ENCODE measurements at places on chromosomes 13 and 19.
A peak's percentile ranks its signal among the peaks of the same experiment; 100 is the strongest.

- no peak for DNase-seq
These were observed at the start of gene FUT6 for GRCh38 chr19:5839065-5840017. TSS of gene FUT6 (minus strand) at chr19:5839702. CDS start at chr19:5832567, 7,135 bp downstream.

- DNase-seq: no peak
These were observed 29.2 kb downstream of the ZNF45 start for GRCh38 chr19:43905897-43906296.

GRCh38 chr13:34657716-34658115 is 284.4 kb upstream of the NBEA start:
- no peak for DNase-seq

DNA sequence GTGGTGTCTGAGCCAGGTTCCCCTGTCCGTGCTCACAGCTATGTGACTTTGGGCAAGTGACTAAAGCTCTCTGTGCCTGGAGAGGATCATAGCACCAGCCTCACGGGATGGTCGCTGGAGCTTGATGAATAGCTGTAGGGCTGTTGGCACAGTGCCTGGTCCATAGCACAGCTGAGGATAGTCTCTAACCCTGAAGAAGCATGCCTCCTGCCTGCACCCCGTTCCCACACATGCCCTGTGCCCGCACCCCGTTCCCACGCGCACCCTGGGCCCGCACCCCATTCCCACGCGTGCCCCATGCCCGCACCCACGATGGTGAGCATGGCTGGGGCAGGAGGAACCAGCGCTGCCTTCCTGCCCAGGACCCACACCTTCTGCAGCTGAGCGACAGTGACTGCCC is 63.7 kb upstream of the F7 start:
- DNase-seq: no peak

DNA sequence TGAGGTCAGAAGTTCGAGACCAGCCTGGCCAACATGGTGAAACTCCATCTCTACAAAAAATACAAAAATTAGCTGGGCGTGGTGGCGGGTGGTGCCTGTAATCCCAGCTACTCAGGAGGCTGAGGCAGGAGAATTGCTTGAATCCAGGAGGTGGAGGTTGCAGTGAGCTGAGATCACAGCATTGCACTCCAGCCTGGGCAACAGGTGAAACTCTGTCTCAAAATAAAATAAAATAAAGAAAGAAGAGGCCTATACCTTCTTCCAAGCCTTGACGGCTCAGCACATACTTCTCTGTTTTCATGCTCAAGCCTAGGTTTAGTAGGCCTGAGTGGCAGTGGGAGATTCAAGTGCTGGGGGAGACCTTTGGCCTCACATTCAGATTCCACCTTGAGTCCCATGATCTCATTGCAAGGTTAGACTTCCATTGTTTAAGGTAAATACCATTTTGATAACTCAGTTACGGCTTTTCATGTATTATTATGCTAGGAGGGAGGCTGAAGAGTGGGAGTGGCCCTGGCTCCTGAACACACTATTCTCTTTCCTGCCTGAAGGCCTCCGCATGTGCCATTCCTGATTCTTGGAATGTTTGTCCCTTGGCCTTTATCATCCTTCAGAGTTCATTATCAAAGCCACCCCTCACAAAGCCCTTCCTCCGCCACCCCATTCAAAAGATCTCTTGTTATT is 1.6 kb upstream of the SPINT2 start:
- DNase-seq: no peak

GRCh38 chr13:48838193-48838973 is 137.3 kb upstream of the FNDC3A start:
- no peak for DNase-seq

DNA sequence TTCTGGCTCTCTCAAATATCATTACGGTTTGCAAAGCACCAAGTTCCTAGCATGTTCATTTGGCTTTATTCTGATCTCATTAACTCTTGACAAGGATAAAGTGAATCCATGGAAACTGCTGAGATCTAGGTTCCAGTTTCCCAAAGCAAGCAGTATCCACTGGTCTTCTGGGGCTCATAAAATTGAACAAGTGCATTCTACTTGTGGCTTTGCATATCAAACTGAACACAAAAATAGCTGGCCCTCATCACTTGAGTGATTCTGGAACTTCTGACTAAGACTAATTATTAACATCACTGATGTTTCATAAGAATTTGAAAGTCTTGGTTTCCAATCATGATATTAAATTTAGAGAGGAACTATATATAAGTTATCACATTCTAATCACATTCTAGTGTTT is 6.3 kb upstream of the KCTD12 start:
- DNase-seq: no peak

GRCh38 chr19:49488046-49488862 is 846 bp downstream of the RPL13A start:
- no peak for DNase-seq

GRCh38 chr19:12884926-12885748 is 1.9 kb downstream of the KLF1 start:
- DNase-seq: peak; percentile 96

DNA sequence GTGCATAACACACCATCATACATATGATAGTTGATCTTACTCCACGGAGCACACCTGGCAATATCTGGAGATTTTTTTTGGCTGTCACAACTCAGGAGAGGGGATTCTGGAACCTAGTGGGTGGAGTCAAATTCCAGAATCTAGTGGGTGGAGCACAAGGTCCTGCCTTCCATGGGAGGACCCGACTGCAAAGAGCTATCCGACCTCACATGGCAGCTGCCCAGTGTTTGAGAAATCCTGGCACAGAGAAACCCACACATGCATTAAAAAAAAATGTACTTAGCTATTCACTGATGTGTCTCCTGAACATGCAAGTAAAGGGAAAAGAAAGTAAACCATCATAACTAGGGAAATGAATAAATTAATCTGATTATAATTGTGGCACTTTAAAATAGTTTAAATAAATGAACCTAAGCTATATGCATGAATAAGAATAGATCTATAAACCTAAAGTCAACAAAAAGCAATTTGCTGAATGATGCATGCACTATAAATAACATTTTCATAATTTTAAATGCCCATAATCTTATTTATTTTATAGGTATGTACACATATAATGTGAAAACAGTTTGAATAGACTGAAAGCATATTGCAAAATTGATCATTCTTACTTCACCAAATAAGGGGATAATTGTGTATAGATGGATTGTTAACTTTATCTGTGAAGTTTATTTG is 300.3 kb downstream of the MYO16 start:
- no peak for DNase-seq

DNA sequence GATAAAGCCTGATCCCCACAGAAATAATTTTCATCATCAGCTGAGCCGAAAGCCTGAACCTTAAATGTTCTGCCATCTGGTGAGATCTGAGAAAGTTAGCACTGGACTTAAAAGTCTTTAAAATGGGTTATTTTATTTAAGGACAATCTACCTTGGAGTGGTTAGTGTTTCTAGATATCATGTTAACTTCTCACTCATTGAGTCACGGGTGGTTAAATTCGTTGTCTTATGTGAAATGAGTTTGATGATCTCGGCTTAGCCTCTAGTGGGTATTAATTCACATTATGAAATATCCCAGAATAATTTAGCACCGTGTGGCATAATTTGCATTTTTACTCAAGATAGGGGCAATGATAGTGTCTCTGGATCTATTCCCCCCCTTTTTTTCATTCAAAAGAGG is 117.4 kb upstream of the ZNF536 start:
- DNase-seq: no peak

- DNase-seq: no peak
These were observed 111.1 kb downstream of the AKAP11 start for GRCh38 chr13:42383025-42383424.

- no peak for DNase-seq
These were observed 62.5 kb upstream of the PDX1 start for GRCh38 chr13:27857282-27857681.

GRCh38 chr13:49098771-49099512 is 121.2 kb upstream of the MLNR start:
- DNase-seq: no peak

DNA sequence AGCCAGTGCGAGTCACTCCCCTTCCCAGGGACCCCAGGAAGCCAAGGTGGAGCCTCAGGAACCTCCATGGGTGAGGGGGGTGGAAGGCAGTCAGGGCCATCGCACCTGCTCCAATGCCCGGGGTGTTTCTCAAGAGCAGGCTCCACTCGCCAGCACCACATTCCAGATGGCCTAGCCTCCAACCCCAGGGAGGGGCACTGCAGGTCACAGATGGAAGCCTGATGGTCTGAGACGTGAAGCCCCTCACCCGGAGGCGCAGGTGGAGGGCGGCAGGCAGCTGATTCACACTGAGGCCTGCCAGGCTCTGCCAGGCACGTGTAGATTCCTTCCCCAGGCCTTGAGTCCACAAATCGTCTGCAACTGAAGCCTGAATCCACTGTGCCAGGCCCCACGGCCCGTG is 23.0 kb upstream of the ISYNA1 start:
- DNase-seq: no peak

DNA sequence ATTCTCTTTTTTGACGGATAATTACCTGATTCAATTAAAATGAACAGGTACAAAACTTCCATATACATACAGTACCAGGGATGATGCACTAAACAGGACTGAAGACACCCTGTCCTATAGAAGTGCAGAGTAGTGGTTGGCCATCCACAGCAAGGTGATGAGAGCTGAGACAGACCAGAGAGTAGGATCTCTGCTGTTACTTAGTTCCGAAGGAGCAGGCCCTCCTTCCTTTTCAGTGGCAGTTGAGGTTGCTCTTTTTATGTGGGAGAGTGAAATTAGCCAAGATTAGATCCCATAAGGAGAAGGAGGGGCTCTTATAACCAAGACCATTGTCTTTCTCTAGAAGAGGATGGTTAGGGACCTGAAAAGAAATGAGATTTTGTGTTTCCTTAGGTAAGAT is 4.0 kb downstream of the PDS5B start:
- DNase-seq: no peak

DNA sequence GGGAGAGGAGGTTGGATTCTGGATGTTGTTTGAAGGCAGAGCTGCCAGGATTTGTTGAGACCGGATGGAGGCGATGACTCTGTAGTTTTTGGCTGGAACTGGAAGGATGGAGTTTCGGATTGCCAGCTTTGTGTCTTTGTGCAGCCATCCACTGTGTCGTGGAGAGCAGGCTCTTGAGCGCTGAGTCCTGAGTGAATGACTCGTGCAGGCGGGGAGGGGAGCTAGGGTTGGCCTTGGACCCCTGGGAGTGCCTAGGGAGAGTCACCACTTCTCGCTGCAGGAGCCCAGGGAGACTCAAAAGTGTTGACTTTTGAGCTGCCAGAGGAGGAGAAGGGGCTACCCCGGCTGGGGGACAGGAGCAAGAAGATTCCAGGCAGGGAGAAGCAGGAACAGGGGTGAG is 3.9 kb downstream of the TOMM40 start:
- no peak for DNase-seq

GRCh38 chr19:2084993-2085720 is 11.0 kb downstream of the MOB3A start:
- DNase-seq: no peak

DNA sequence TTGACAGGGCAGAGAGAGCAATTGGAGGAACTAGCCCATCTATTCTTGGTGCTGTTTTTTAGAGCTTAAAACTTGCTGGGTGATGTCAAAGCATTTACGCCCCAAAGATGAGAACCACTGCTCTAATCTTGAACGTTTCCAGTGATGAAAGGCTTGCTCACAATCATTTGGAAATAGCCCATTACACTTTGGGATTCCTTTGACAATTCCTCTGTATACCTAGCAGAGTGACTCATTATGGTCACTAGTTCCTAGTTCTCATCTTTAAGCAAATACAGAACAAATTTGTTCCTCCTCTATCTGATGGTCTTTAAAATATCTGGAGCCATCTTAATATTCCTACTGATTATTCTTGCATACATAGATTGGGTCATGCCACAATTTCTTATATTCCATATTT is 112.3 kb downstream of the GPC6 start:
- no peak for DNase-seq

- no peak for DNase-seq
These were observed 747.8 kb upstream of the KLHL1 start for GRCh38 chr13:70856025-70856424.

GRCh38 chr13:108963846-108964600 is 334.6 kb downstream of the MYO16 start:
- no peak for DNase-seq

- DNase-seq: no peak
These were observed 12.9 kb downstream of the TBC1D4 start for GRCh38 chr13:75469047-75469446.

DNA sequence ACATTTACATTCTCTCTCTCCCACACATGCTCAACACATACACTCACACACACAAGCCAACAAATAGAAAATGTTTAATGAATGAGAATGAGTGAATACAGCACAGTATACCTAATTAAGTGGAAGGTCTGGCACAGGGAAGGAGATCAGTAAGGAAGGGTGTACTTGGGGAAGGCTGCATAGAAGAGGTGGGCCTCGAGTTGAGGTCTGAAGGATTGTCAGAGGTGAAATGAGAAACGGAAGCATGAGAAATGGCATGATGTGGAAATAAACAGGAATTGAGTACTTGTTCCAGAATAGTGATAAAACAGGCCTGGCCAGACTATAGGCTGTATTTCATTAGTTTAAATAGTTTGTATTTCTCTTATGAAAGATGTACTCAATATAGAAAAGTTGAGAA is 136.2 kb downstream of the FLT1 start:
- no peak for DNase-seq

- no peak for DNase-seq
These were observed 36.8 kb downstream of the UFM1 start for GRCh38 chr13:38386421-38386820.

DNA sequence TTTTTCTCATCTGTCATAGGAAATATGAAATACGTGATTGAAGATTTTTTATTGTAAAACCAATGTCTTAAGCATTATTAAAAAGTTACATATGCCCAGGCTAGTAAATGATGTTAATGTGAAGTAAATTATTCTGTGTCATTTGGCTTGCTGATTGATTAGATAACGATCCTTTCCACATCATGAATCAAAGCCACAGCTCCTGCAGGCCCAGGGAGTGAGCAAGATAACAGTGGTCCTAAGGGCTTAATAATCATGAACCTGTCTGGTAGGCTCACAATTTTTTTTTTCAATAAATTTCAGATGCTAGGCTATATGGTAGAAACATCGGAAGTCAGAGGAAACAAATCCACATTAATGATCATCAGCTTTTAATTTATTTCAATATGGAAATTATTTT is 269.0 kb upstream of the SLC10A2 start:
- DNase-seq: no peak

- no peak for DNase-seq
These were observed 182.4 kb upstream of the UFM1 start for GRCh38 chr13:38167164-38167822.
